ENCODE measurements at places on chromosomes 5 and 9.

DNA sequence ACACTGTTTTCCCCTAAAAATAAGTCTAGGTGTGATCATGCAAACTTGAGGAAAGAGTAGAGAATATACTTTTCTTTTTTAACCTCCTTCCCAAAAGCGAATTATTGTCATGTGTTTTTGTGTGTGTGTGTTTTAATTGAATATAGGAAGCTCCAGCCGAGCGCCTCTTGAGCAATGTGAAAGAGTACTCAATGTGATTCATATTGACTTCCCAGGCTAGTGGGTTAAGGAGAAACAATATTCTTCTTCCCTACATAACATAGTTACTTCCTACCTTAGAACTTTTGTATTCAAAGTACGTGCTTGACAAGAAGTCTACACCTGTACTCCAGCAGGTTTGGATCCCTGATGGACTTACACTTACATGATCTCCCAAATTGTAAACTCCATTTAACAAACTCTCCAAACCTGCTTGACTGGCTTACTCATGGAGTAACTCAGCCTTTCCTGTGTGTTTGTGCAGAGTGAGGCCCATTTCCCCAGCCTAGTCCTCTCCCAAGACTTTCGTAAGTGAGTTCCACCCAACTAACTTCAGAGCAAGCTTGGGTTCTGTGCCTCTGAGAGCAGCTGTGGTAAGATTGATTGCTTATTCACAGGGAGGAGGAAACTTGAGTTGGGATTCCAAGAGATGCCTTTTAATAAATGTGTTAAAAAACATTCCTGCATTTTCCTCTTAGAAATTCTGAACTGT is 9.3 kb downstream of the SLC28A3 start:
- no peak for DNase-seq

- no peak for DNase-seq
These were observed 63.8 kb downstream of the RNF38 start for GRCh38 chr9:36336131-36336907.

- no peak for DNase-seq
These were observed 541.4 kb downstream of the KCTD16 start for GRCh38 chr5:144712090-144712489.

DNA sequence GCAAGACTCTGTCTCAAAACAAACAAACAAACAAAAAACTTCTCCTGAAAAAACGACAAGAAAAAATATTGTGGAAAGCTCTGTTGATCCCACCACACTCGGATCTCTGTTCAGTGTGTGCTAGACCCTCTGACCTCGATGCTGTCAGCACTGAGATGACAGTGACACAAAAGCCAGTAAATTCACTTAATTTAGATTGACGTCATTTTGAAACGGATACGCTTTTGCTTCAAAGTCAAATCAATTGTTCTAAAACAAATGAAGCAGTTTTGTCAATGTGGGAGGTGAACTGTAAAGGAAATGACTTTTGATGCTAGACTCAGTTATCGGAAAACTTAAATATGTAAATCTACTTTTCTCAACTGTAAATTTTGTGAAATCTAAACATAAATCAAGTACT is 26.6 kb downstream of the CCT5 start:
- DNase-seq: no peak

DNA sequence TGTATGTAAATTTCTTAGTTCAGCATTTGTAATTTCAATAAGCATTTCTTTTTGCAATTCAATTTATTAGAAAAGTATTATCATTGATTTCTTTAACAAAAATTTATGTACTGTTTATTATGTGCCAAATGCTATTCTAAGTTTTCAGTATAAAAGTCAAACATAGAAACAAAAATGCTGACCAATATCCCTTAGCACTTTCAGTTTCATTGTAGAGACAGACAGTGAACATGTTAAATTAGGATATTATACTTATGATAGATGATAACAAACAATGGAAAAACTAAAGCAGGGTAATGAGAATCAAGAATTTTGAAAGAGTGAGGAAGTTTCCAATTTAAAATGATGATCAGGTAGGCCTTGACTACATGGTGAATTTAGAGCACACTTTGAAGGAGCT is 1106.0 kb downstream of the TAF11L14 start:
- no peak for DNase-seq

DNA sequence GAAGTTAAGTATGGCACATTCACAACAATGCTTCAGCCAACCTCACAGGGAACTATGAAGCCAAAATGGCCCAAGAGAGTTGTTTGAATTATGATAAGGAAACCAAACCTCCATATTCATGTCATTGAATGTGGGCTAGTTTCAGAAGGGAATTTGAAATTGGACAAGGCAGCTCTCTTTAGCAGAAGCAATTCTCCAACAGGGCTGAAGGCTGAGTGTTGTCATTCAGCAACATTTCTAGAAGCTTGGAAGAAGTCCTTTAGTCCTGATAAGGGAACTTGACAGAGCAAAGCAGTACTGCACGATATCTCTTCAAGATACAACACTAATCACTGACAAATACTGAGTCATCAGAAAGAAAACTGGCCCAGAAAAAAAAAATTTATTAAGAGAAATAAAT is 115.4 kb downstream of the SLC25A46 start:
- DNase-seq: no peak

- no peak for DNase-seq
These were observed 70.2 kb upstream of the TUT7 start for GRCh38 chr9:86424251-86424891.

GRCh38 chr5:135890296-135890695 is 5.3 kb downstream of the IL9 start:
- no peak for DNase-seq

- no peak for DNase-seq
These were observed 47.8 kb downstream of the LOX start for GRCh38 chr5:122030251-122030650.

- DNase-seq: peak; percentile 91
These were observed at the start of gene JAK2 for GRCh38 chr9:4984621-4985385. JAK2 (plus strand) TSS chr9:4985272; CDS start chr9:5021988, 36,716 bp downstream.

- no peak for DNase-seq
These were observed 112.7 kb downstream of the NRG2 start for GRCh38 chr5:139930406-139930805.

- DNase-seq: peak; percentile 37
These were observed 129.7 kb upstream of the PCA3 start for GRCh38 chr9:76634356-76635054.

GRCh38 chr5:88183255-88183654 is 85.4 kb downstream of the TMEM161B start:
- DNase-seq: no peak

DNA sequence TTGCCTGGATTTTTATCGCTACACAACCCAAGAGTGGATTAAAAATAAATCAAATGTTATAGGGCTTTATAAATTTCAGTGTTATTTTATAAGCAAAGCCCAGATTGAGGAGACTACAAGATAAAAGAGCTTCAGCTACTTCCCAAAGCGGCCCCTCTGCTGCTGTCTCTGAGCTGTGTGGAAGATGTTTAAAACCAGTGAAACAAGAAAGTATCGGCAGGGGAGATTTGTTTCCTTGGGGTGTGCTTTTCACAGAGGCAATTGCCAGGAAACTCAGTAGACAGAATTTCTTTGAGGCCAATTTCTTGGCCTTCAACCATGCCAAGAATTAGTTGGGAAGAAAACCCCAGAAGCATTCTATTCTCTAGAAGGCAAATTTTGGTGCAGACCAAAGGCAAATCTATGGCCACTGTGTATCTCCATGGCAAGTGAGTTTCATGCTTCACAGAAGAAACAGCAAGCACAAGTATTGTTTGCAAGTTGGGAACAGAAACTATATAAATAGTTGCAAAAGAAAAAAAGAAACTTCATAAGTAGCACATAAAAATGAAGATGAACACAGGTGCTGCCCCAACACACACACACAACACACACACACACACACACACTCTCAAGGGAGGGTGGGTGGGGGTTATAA is 197.2 kb downstream of the PARP8 start:
- DNase-seq: no peak

- DNase-seq: no peak
These were observed 42.9 kb downstream of the GLRX start for GRCh38 chr5:95779611-95780010.

DNA sequence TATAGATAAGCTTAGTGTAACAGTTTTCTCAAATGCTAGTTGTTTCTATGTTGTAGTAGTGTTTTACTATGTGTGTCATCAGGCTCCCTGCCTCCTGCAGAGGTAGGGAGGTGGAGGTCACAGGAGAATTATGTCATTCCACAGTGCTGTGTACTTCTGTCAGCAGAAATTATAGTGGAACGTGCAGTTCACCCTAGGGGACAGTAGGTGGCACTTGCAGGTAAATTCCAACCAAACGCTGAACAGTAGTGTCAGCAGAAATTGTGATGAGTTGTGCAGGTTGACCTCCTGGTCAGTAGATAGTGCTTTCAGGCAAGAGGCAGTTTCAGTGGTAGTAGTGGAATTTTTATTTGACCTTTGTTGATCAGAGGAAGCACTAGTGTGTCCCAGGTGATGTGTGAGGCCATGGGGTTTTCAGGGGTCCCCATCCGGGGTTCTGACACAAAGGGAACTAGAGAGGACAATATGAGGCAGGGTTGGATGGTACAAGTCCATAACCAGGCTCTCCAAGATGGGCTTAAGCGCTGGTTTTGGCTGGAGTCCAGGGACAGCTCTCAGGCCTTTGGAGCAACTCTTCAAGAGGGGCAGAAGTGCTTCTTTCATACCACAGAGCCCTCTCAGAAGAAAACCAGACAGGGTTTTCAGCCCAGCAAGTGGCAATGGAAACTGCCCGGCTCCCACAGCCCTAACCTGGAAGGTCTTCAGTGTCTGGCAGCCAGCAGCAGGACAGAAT is 402.9 kb downstream of the CYLC2 start:
- peak; percentile 75 for DNase-seq

DNA sequence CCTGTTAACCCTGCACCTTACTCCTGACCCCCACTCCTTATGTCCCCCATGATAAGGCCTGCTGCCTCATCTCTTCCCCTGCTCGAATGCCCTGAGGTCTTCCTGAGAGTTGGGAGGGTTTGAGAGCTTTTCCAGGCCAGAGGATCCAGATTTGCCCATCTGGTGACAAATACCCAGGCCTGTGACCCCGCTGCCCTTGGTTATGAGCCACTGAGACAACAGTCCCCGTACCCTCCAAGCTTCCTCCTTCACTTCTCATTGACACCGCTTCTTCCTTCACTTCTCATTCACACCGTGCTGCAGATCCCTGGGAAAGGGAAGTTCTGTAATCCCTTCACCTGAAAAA is 593 bp downstream of the GM2A start:
- no peak for DNase-seq

All from NCI-H1417 (cell line).